ENCODE measurements at places on chromosomes 2 and 18. TPM values are rescaled to one million over a fixed set of nuclear protein-coding genes. Genes with fewer than 3 reads are reported as not detected.

DNA sequence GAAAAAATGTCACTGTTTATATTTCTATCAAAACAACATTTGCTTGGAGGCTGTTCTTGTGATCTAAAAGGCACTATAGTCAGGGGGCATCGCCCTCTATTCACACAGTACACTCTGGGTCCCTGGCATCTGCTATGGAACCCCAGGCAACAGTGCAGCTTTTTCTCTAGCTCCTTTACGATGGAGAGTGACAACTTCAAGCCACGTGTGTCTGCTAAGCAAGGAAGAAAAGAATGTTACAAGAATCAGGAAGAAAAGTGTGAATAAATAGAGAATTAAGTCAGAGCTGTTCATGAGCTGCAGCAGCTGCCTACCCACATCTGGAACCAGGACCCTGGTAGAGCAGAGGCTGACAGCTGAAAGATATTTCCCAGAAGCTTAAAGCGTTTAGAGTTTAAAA lies 11.2 kb downstream of the RND3 start:
- H3K36me3 ChIP-seq = peaks cover 68% of the 10 kb centered on the region
- H3K27me3 ChIP-seq = no peaks in the 10 kb centered on the region
- H3K4me3 ChIP-seq = peak overlapping the region; percentile 37
- DNase-seq = no peak
- peaks cover 86% of the 10 kb centered on the region for H3K4me1 ChIP-seq
- peak overlapping the region; percentile 97 for H3K27ac ChIP-seq

The SERPINB3 gene
- 0.28 TPM for total RNA-seq

The SFTPB gene
- total RNA-seq = 0.32 TPM

The ARHGEF4 gene
- 52.0 TPM for total RNA-seq

DNA sequence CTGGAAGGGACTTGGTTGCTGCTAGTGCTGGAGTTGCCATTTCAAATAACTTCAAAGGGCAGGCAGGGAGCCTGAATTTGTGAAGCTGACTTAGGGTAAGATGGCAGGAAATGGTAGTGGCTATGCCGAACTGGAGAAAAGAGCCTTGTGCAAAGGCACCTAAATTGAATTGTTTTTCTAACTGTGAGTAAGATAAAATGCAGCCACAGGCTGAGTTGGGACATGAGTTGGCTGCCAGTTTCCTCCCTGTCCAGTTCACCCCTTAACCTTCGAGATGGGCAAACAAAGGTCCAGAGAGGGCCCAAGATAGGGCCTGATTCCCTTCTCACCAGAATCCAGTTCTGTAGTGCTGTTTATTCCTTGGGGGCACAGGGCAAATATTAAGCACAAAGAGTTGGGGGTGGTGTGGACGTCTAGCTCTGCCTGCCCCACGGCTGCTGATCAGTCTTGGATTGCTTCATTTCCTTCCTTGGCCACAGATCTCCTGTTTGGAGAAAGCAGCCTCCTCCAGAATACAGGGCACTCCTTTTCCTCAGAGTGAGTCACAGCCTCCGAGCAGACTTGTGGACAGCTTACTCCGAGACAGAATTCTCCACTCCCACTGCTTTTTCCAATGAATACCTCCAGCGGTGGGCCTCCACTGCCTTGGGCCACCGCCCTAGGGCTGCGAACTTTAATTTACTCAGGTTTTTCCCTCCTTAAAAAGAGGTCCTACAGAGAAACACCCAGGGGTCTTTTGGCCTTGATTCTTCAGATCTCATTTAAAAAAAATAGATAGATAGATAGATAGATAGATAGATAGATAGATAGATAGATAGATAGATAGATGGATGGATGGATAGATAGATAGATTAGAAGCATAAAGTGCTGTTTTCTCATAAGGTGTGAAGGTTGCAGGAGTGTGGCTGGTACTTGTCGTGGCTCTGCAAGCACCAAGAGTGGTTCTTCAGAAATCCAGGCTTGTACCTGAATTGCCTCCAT lies 18.4 kb upstream of the SLC20A1 start:
- no peaks in the 10 kb centered on the region for H3K27me3 ChIP-seq
- peak overlapping the region; percentile 58 for H3K4me3 ChIP-seq
- H3K27ac ChIP-seq = peak overlapping the region; percentile 93
- H3K36me3 ChIP-seq = no peaks in the 10 kb centered on the region
- H3K4me1 ChIP-seq = peaks cover 57% of the 10 kb centered on the region

The FAM237A gene
- not detected for total RNA-seq

The LCT gene
- not detected for total RNA-seq

The CHRNG gene
- not detected for total RNA-seq
